Osteoblast (primary cell): ENCODE measurements at places on chromosomes 4 and X. TPM values are rescaled to one million over a fixed set of nuclear protein-coding genes. Genes with fewer than 3 reads are reported as not detected.

CSN1S1 gene
- total RNA-seq: not detected in 2 replicates

NCAPG gene
- total RNA-seq: 4.0 and 5.3 TPM in 2 replicates

- H3K27me3 ChIP-seq: no peaks in the 10 kb centered on the region
- H3K4me1 ChIP-seq: peaks cover 12% of the 10 kb centered on the region
- no peaks in the 10 kb centered on the region for H3K36me3 ChIP-seq
- no peak overlapping the region for H3K4me3 ChIP-seq
- DNase-seq: no peak
Measured at GRCh38 chr4:181760560-181760959, 482.6 kb upstream of the TENM3 start.

DNA sequence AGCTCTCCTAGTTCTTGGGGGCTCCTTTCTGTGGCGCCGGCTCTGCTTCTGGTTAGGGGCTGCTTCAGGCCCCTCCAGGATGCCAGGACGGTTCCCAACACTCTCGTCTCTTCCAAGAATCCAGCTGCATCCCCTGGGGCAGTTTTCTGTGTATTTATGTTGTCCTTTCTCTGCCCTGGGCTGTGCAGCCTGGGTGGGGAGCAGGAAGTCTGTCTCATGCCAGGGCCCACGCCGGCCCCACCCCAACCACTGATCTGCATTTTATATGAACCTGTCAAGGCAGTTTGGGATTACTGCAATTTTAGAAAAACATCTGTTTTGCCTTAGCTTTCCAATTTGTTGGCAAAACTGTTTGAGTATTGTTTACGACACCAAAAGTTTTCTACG, 14.6 kb downstream of the CTBP1 start:
- no peaks in the 10 kb centered on the region for H3K27me3 ChIP-seq
- peak; percentile 96 for DNase-seq
- H3K27ac ChIP-seq: no peak overlapping the region
- peaks cover 65% of the 10 kb centered on the region for H3K36me3 ChIP-seq
- no peak overlapping the region for H3K4me3 ChIP-seq

DNA sequence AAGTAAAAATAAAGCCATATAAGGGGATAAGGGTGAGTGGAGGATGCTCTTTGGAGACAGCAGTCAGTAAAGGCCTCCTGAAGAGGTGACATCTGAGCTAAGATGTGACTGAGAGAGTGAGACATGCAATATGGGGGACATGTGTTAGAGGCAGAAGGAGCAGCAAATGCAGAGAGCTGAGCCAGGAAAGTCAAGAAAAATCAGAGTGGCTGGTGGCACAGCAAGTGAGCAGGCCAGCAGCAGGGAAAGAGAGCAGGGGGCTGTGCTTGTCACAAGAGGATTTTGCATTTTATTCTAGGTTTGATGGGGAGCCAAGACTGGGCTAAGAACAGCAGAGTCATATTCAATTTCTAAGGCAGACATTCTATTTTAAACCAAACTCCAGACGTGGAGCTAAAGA, 394.5 kb downstream of the KCNIP4 start:
- no peak overlapping the region for H3K27ac ChIP-seq
- H3K36me3 ChIP-seq: no peaks in the 10 kb centered on the region
- no peak for DNase-seq
- H3K27me3 ChIP-seq: no peaks in the 10 kb centered on the region
- no peak overlapping the region for H3K4me3 ChIP-seq

DNA sequence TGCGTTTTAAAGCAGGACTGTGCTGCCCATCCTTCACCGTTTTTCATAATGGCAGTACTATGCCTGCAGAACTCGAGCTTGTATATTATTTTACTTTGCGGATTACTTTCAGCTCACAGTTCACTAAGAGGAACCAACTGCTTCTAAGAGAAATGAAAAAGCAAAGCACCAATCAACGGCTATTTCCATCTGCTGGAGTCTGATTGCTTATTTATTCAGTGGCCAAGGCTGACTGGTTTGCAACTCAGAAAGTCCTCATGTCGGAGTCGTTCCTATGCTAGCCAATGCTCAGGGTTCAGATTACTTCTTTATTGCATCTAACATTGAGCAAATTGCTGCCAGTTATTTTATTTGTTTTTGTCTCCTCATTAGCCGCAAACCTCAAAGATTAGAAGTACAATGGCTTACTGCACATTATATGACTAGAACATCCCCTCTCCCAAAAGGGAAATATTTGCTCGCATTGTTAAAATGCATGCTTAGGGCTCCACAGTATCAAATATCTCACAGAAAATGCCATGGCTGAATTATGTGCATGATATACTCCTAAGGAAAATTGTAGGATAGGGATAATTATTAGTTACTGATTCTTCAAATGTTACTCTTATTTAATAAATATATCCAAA, 1628.2 kb upstream of the ADGRL3 start:
- H3K27me3 ChIP-seq: no peaks in the 10 kb centered on the region
- H3K4me3 ChIP-seq: no peak overlapping the region
- H3K27ac ChIP-seq: no peak overlapping the region

- DNase-seq: no peak
- no peaks in the 10 kb centered on the region for H3K36me3 ChIP-seq
- H3K4me1 ChIP-seq: peaks cover 43% of the 10 kb centered on the region
- no peaks in the 10 kb centered on the region for H3K27me3 ChIP-seq
- H3K4me3 ChIP-seq: peak overlapping the region; percentile 4
Measured at GRCh38 chr4:87077914-87078585, 142.4 kb downstream of the KLHL8 start.

DNA sequence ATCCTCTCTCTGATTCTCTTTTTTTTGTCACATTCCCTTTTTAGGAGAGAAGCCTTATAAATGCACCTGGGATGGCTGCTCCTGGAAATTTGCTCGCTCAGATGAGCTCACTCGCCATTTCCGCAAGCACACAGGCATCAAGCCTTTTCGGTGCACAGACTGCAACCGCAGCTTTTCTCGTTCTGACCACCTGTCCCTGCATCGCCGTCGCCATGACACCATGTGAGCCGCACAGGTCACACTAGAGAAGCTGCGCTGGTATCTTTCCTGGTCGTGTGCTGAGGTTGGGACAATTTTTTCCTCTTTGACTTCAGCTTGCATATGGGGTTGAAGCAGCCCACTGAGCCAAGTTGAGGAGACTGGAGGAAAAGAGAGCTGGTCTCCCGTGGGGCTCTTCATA, 52.1 kb downstream of the KLF8 start:
- no peaks in the 10 kb centered on the region for H3K4me1 ChIP-seq
- no peak for DNase-seq
- H3K36me3 ChIP-seq: no peaks in the 10 kb centered on the region
- H3K27ac ChIP-seq: no peak overlapping the region
- no peak overlapping the region for H3K4me3 ChIP-seq

HHIP gene
- total RNA-seq: 0.59 and 0.72 TPM in 2 replicates

- H3K4me3 ChIP-seq: no peak overlapping the region
- no peaks in the 10 kb centered on the region for H3K36me3 ChIP-seq
- DNase-seq: peak; percentile 53
- H3K4me1 ChIP-seq: no peaks in the 10 kb centered on the region
- H3K27ac ChIP-seq: no peak overlapping the region
- no peaks in the 10 kb centered on the region for H3K27me3 ChIP-seq
Measured at GRCh38 chr4:173288296-173288695, 45.9 kb downstream of the HMGB2 start.

ADRA2C gene
- total RNA-seq: 1.1 and 1.5 TPM in 2 replicates

- peak overlapping the region; percentile 93 for H3K27ac ChIP-seq
- H3K4me3 ChIP-seq: no peak overlapping the region
- H3K36me3 ChIP-seq: no peaks in the 10 kb centered on the region
- H3K27me3 ChIP-seq: no peaks in the 10 kb centered on the region
- DNase-seq: peak; percentile 59
- H3K4me1 ChIP-seq: peaks cover 37% of the 10 kb centered on the region
Measured at GRCh38 chr4:168796362-168797106, 213.5 kb downstream of the CBR4 start.

DNA sequence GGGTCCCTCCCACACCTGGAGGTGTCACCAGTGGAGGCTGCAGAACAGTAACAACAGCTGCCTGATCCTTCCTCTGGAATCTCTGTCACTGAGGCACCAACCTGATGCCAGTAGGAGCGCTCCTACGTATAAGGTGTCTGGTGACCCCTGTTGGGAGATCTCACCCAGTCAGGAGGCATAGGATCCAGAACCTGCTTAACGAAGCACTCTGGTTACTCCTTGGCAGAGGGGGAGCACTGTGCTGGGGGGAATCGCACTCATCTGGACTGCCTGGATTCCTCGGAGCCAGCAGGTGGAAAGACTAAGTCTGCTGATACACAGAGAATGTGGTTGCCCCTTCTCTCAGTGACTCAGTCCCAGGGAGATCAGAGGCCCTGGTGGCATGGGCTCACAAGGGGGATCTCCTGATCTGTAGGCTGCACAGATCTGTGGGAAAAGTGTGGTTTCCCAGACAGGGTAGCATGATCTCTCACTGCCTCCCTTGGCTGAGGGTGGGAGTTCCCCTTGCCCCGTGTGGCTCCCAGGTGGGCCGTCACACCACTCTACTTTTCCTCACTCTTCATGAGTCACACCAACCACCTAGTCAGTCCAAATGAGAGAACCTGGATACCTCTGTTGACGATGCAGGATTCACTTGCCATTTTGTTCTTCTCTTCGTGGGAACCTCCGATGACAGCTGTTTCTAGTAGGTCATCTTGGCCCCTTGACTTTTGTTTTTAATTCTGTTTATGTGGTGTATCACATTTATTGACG, 305.9 kb downstream of the IDS start:
- H3K4me3 ChIP-seq: no peak overlapping the region
- H3K36me3 ChIP-seq: no peaks in the 10 kb centered on the region
- no peak for DNase-seq
- no peaks in the 10 kb centered on the region for H3K4me1 ChIP-seq
- H3K27ac ChIP-seq: no peak overlapping the region

GAGE12D gene
- not detected in 2 replicates for total RNA-seq

- no peak overlapping the region for H3K4me3 ChIP-seq
- H3K4me1 ChIP-seq: no peaks in the 10 kb centered on the region
- H3K36me3 ChIP-seq: no peaks in the 10 kb centered on the region
- H3K27ac ChIP-seq: no peak overlapping the region
- H3K27me3 ChIP-seq: no peaks in the 10 kb centered on the region
Measured at GRCh38 chrX:11401966-11402365, 108.8 kb downstream of the AMELX start.

DNA sequence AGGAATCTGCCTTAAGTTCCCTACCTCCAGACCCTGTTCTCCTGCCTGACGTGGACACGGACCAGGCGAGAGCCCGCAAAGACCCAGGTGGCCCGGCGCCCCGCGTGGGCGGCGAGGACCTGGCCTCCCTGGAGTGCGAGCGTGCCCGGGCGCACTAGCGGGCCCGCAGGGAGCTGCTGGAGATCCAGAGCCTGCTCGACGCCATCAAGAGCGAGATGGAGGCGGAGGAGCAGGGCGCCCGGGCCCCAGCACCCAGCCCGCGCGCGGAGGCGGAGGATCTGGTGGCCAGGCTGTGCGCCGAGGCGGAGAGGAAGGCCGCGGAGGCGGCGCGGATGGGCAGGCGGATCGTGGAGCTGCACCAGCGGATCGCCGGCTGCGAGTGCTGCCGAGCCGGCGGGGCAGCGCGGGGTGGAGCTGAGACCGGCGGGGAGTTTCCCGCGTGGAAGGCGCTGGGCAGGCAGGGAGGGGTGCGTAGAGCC, 18.2 kb downstream of the MRFAP1 start:
- H3K4me3 ChIP-seq: peak overlapping the region; percentile 62
- H3K27me3 ChIP-seq: peaks cover 15% of the 10 kb centered on the region
- H3K36me3 ChIP-seq: no peaks in the 10 kb centered on the region
- no peak for DNase-seq
- no peak overlapping the region for H3K27ac ChIP-seq

DNA sequence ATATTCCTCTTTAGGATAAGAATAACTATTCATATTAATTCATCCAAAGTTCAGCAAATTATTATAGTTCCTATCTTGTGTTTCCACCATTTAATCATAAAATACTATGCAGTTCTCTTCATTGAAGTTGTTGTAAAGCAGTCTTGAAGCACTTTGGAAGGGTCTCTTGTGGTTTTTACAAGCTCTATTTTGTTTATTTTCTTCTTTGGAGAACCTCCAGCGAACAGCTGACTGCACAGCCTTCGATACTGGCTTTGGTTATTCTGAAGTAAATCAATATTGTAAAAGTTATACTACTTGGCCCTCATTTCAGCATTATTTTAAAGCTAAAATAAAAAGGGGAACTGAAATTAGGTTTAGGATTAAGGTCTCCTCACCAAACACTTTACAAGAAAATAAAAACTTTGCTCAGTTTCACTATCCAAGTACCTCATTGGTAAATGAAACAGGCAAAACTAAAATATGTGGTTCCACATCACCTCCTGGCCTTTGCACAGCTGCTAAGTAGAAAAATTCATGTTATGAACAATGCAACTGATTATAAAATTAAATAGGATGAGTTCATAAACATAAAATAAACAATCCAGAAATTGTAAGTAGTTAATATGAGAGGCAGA, 1629.2 kb upstream of the ADGRL3 start:
- DNase-seq: no peak
- no peak overlapping the region for H3K4me3 ChIP-seq
- H3K36me3 ChIP-seq: no peaks in the 10 kb centered on the region

PPEF2 gene
- not detected in 2 replicates for total RNA-seq

- no peaks in the 10 kb centered on the region for H3K4me1 ChIP-seq
- H3K4me3 ChIP-seq: no peak overlapping the region
- no peak overlapping the region for H3K27ac ChIP-seq
- peaks cover 8% of the 10 kb centered on the region for H3K27me3 ChIP-seq
- no peak for DNase-seq
Measured at GRCh38 chr4:600850-601515, 24.4 kb upstream of the PDE6B start.

ZBTB49 gene
- total RNA-seq: 5.0 and 6.2 TPM in 2 replicates

HSFX1 gene
- total RNA-seq: 0.36 and 0.59 TPM in 2 replicates

GRCh38 chr4:97252615-97253154, 890.6 kb downstream of the STPG2 start:
- no peaks in the 10 kb centered on the region for H3K36me3 ChIP-seq
- no peak overlapping the region for H3K4me3 ChIP-seq
- H3K4me1 ChIP-seq: no peaks in the 10 kb centered on the region
- DNase-seq: no peak

DNA sequence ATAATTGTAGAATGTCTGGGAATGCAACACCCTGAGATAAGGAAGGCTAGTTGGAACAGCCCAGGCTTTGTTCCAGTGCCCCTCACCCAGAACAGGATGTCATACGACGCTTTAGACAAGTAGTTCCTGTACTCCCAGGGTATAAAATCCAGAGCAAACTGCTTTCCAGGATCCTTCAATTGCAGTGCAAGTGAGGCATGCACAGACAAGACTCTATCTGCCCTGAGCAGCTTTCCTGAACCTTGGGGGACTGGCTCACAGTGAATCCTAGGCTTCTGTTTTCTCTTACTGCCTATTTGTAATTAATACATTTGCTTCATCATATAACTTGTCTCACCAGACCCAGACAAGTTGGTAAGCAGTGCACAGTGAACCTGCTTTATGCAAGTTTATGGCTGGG, 48.4 kb upstream of the IL9R start:
- H3K36me3 ChIP-seq: no peaks in the 10 kb centered on the region
- no peak overlapping the region for H3K4me3 ChIP-seq
- no peaks in the 10 kb centered on the region for H3K4me1 ChIP-seq
- H3K27ac ChIP-seq: no peak overlapping the region
